GM12864 (cell line): ENCODE measurements at places on chromosomes 6 and 20.

DNA sequence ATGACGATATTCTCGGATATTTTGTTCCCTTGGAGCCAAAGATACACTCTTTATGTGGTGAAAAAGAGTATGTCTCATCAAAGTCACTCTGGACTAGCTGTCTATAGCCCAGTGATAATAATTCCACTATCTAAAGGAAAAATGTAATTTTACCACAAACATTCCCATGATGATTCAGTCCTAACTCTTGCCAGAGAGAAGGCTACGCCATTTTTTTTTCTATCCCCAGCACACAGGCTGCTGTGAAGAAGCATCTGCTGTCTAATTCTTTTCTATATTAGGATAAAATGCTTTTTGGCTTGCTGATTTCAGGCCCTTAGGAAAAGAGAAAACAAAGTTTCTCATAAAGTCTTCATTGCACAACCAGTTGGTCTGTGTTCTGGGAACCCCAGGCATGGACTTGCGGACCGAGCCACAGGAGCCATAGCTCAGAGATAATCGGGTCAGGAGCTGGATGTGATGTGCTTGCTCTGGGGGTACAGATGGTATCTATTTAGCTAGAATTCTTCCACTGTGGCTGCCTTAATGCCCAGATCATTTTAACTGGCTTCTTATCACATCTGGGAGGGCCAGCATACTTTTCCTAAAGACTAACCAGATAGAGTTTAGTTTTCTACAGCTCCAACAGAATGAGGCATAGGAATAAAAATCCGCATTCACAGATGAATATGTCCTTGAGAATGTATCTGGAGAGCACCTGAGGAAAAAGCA is 683.7 kb upstream of the ID4 start:
- no peak for DNase-seq

GRCh38 chr20:46202766-46203509 is 84.8 kb downstream of the CD40 start:
- no peak for DNase-seq

- DNase-seq, result no peak
These were observed 21.3 kb downstream of the ZNF831 start for GRCh38 chr20:59184880-59185447.

DNA sequence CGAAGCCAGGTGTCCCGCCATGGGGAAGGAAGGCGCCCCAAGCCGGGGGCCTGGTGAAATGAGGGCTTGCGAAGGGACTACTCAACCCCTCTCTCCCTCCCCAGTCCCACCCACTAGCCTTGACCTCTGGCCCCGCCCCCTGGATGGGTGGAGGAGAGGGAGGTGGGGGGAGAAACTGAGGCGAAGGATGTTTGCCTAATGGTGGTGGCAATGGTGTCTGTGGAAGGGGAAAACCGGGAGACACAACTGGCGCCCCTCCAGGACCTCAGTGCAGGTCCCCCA is at the start of gene POU5F1:
TSS of gene POU5F1 (minus strand) at position 83 of the 282 bp plus-strand sequence. CDS start at position 21, 62 bp downstream.
- DNase-seq, result no peak

- DNase-seq, result no peak
These were observed 198.3 kb downstream of the BCAS1 start for GRCh38 chr20:53872081-53872541.

- DNase-seq, result no peak
These were observed 357.3 kb downstream of the THBS2 start for GRCh38 chr6:168896321-168896720.

GRCh38 chr6:6217855-6218758 is 102.4 kb downstream of the F13A1 start:
- no peak for DNase-seq

DNA sequence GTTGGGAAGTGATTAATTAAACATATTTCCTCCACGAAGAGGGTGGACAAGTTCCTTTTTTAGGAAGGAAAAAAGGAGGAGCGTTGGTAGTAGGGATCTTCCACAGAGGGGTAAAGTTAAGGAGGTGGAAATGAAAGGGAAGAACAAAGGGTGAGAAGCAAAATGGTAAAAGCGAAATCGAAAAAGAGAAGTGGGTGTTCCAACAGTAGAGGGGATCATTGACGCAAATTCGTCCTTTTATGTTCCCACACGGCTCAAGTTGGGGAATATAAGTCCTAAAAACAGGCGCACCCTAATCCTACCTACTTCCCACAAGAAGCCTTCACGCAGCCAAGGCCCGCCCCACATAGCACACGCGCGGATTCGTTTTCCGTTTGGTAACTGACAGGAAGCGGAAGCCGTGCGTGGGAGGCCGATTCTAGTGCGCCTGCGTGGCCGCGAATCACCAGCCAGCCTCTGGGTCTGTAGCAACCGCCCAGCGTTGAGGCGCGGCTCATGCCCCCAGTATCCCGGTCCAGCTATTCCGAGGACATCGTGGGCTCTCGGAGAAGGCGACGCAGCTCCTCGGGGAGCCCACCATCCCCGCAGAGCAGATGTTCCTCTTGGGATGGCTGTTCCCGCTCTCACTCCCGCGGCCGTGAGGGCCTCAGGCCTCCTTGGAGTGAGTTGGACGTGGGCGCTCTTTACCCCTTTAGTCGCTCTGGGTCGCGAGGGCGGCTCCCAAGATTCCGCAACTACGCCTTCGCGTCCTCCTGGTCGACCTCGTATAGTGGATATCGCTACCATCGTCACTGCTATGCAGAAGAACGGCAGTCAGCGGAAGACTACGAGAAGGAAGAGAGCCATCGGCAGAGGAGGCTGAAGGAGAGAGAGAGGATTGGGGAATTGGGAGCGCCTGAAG is at the start of gene NKAPL:
TSS of gene NKAPL (plus strand) at position 421 of the 901 bp plus-strand sequence. CDS start at position 496, 75 bp downstream.
- DNase-seq, result no peak

DNA sequence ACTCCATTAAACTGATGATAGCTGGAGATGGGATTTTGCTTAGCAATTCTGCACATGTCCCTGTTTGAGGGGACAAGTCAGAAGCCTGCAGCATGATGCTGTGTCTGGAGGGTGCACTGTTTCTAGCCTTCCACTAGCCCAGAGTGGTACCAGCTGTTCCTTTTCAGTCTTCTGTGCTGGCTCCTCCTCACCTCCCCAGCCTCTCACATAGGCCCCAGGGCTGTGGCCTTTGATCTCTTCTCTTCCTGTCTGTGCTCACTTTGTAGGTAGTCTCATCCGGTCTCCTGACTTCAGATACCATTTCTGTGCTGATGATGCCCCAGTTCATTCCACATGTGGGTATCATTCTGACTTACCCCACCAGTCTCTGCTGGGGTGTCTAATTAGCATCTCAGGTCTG is 126.3 kb downstream of the HIVEP1 start:
- no peak for DNase-seq

DNA sequence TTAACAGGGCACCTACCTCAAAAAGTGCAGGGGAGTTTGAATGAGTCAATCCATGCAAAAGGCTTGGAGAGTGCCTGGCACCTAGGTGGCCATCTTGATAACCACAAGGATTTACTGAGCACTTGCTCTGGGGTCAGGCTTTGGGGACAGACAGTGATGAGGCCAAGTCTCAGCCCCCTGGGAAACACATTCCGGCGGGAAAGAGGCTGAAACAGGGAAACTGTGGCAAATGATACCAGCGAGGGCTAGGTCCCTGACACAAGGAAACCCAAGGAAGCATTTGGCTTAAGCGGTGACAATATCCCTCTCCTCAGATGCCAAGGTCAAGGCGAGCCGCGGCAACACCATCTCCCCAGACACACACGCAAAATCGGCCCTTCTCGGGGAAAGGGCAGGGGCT is 527 bp upstream of the DOK5 start:
- DNase-seq, result no peak

GRCh38 chr20:57695940-57696339 is 13.9 kb downstream of the PMEPA1 start:
- DNase-seq, result no peak

- no peak for DNase-seq
These were observed 24.9 kb downstream of the TTLL2 start for GRCh38 chr6:167349631-167350274.
